ENCODE measurements at places on chromosomes 7 and 10.

GRCh38 chr10:130141038-130141437 lies 4.8 kb downstream of the GLRX3 start:
- no peak for DNase-seq

DNA sequence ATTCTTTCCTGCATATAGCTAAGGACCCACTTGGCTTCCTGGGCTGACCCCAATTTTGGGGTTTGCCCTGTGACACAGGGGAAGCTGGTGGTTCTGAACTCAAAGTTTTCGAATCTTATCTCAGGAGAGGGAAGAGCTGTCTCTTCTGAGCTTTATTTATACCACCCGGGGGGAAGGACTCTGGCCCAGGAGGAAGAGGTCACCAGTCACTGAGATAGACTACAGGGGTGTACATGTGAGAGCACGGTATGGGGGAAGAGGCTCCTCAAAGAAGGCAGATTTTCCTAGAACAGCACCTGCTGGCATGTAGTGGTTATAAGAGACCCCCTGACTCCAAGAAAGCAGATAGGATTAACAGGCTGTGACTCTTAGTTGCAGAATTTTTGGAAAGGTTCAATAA lies 101.8 kb upstream of the ELMO1 start:
- no peak for DNase-seq

DNA sequence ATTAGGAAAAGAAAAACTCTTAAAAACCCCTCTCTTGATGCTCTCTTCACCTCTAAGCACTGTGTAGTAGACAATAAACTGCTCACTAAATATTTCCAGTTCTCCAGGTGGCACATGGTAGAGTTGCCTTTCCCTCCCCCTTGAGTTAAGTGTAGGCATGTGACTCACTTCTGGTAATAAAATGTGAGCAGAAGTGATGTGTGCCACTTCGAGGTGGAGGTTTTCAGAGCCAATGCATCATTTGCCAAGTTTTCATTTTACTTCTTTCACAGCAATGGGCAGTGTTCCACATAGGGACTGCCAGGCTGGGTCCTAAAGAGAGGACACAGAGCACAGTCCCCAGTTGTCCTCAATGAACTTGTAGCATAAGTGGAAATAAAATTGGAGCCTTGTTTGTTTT lies 131.6 kb upstream of the NPY start:
- DNase-seq, result peak; percentile 62

DNA sequence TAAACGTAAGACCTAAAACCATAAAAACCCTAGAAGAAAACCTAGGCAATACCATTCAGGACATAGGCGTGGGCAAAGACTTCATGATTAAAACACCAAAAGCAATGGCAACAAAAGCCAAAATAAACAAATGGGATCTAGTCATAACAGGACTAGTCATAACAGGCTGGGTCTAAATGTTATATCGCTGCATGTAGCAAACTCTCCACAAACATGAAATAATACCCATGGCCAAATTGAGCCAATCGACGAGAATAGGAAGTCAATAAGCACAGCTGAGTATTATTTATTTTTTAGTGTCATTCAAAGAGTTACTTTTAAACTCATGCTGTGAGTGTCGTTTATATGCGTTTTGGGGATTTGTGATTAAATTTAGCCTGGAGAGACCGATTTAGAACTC lies 225.1 kb downstream of the TFEC start:
- DNase-seq, result no peak

- DNase-seq, result no peak
These were observed 110.5 kb upstream of the KCTD7 start for GRCh38 chr7:66518151-66518691.

- DNase-seq, result no peak
These were observed 1.1 kb upstream of the ADRA2A start for GRCh38 chr10:111075577-111076185.

- DNase-seq, result no peak
These were observed 65.1 kb downstream of the CTBP2 start for GRCh38 chr10:125095228-125095627.

- no peak for DNase-seq
These were observed 157.1 kb downstream of the GATA3 start for GRCh38 chr10:8211631-8212030.

DNA sequence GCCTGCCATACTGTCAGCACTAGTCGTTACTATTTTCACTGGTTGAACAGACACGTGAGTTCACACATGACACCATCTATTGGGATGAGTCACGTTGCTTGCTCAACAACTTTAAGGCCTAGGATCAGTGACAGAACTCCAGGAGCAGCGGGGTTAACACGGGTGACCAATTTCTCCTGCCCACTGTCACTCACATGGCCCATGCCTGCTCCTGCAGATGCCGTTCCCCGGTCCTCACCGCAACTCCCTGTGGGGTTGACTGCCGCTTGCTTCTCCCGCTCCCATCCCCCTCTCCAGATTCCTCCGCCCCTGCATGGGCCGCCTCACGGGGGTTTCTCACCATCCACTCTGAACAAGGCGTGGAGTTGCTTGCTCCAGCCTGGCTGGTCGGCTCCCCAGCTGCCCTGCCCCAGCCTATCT lies 128.2 kb downstream of the TAX1BP1 start:
- DNase-seq, result no peak

- DNase-seq, result no peak
These were observed 42.9 kb downstream of the TAX1BP1 start for GRCh38 chr7:27782849-27783248.

- no peak for DNase-seq
These were observed 184.9 kb downstream of the DNAJB6 start for GRCh38 chr7:157521752-157522151.

- DNase-seq, result no peak
These were observed 4.9 kb downstream of the PFKFB3 start for GRCh38 chr10:6207658-6208057.

- no peak for DNase-seq
These were observed 76.1 kb downstream of the CREB3L2 start for GRCh38 chr7:137925754-137926153.

DNA sequence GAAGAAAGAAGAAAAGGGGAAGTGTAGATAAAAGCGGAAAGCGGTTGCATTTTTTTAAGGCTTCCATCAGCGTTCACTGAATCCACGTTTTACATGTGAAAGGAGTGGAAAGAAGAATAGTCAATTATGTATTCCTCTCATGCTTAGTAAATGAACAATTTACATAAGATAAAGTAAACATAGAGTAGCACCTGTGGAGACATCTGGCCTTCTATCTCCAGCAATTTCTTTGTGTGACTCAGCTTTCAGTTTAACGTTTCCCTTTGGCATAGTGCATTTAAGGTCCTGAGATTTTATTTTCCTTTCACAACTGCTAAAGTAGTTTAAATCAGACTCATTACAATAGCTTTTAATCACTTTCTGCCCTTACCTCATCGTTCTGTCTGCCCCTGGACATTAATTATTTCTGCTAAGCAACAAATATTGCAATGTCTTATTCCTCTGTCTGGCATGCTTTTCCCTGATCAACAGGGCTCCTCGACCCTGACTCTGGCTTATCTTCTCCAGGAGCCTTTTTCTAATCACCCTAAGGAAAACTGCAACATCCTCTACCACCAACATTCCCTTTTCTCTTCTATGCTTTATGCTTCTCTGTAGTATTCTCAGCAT lies 383.5 kb upstream of the VWC2 start:
- no peak for DNase-seq

DNA sequence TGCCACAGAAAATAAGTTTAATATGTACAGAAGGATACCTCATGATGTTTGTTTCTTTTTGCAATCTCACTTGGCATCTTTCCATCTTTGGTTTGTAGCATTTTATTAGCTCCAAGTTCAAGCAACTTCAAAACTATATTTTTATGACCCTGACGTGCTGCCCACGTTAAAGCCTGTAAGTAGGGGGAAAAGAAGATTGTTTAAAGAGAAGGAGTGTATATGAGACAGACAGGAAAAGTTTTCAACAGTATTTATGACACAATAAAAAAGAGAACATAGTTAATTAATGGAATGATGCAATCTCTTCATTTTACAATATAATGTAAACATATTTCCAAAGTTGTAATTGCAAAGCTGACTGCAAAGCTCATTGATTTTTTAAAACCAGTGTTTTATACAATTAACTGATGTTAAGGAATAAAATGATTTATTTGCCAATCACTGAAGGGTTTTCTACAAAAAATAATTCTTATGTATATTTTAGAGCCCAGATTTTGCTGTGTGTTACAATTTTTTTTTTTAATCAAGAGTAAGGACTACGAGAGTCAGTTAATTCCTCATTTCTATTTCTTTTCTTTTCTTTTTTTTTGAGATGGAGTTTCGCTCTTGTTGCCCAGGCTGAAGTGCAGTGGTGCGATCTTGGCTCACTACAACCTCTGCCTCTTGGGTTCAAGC lies 42.5 kb downstream of the ASZ1 start:
- DNase-seq, result no peak

GRCh38 chr7:26052706-26053105 lies 99.3 kb upstream of the NFE2L3 start:
- no peak for DNase-seq

GRCh38 chr10:101797403-101798059 lies 14.3 kb upstream of the NPM3 start:
- no peak for DNase-seq

GRCh38 chr10:36182179-36182566 lies 540.1 kb upstream of the FZD8 start:
- no peak for DNase-seq

- DNase-seq, result no peak
These were observed 546.4 kb upstream of the C7orf33 start for GRCh38 chr7:148044173-148044572.

DNA sequence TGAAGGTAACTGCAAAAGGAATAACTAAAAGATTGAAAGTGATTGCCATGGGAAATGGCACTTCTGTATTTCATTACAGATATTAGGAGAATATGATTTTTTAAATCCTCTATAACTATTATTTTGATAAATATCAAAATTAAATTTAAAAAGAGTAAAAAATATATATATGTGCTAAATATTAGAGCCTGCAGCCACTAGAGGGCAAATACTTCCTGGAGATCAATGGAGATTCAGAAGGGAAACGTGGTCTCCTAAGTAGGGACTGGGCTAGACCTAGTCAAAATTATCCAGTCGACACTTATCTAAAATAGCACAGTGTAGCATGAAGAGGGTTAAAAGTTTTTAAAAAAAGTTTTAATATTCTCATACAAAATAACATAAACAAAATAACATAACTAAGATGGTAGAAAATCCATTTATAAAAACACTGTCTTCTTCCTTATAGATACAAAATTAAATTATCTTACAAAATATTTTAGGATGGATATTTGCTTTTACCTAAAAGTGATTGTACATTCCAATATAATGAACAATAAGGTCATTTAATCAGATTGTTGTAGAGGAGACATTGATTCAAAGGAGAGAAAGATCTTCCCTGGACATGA lies 434.3 kb downstream of the MDFIC start:
- DNase-seq, result no peak

- DNase-seq, result peak; percentile 66
These were observed 3.2 kb upstream of the ZNF248 start for GRCh38 chr10:37860494-37861190.
